ENCODE measurements at places on chromosomes 4 and X.

GRCh38 chrX:110318664-110318968 lies 731 bp upstream of the AMMECR1 start:
- DNase-seq = no peak

DNA sequence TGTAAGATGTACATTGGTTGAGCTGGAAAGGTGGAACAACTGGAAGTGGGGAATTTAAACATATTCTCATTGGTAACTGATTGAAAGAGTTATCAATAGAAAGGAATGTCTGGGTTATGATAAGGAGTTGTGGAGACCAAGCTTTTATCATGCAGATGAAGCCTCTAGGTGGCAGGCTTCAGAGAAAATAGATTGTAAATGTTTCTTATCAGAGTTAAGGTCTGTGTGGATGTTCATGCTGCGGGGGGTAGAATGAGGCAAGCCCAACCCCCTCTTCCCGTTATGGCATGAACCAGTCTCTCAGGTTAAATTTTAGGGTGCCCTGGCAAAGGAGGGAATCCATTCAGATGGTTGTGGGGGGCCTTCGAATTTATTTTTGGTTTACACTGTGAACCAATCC lies 16.0 kb downstream of the ARSD start:
- DNase-seq = no peak

DNA sequence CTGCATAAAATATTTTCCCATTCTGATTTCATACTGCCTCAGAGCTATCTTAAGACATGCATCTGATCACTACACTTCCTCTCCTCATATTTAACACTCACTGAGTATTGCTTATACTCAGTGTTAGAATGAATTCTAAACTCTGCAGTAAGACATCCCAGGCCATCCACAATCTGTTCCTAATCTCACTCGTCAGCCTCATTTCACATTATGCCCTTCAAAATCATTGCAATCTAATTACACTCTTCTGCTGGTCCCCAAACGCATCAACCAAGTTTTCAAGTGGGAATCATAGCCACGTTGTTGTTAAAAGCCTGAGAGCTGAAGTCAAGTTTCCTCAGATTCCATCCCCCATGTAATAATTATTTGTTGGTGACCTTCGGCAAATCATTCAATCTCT lies 1177.9 kb downstream of the ARAP2 start:
- no peak for DNase-seq

GRCh38 chr4:12691168-12691567 lies 793.0 kb downstream of the RAB28 start:
- no peak for DNase-seq

GRCh38 chr4:167956676-167957075 lies 135.7 kb upstream of the ANXA10 start:
- peak; percentile 14 for DNase-seq

DNA sequence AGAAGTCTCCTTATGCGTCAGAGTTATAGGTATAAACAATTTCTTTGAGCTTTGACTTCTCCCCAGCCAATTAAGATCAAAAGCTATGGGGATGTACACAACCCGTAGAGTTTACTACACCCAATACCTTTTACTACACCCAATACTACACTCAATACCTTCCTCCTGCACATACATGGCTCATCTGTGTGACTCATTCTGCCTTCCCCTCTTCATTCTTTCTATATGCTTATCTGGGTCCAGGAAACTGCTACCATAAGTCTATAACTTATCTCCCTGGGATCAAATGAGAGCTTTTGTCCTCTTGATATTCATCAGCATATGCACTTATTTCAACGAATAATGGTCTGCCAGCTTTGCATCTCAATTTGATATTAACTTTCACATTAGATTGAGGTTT lies 28.2 kb downstream of the ANKRD50 start:
- no peak for DNase-seq

DNA sequence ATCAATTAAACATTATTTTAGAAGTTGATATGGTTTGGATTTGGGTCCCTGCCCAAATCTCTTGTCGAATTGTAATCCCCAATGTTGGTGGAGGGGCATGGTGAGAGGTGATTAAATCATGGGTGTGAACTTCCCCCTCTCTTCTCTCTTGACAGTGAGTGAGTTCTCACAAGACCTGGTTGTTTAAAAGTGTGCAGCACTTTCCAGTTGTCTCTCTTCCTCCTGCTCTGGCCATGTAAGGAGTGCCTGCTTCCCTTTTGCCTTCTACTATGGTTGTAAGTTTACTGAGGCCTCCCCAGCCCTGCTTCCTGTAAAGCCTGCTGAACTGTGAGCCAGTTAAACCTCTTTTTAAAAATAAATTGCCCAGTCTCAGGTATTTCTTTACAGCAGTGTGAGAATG lies 141.4 kb downstream of the GALNTL6 start:
- DNase-seq = peak; percentile 5

DNA sequence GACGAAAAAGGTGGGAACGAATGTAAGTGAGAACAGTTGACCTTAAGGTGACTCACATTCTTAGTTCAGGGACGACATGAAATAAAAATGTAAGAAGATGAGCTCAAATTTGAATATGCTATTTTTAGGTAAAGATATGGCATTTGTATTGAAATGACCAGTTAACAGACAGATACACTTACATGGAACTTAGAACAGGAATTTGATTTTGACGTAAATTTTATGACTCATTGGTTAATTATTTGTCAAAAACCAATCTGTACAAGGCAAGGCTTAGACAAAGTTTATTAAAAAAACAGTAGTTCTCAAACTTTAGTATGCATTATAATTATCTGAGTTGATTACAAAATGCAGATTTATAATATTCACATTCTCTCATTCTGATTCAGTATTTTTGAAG lies 469.4 kb downstream of the CFAP47 start:
- peak; percentile 5 for DNase-seq

GRCh38 chrX:63354484-63354883 lies 3.4 kb upstream of the SPIN4 start:
- DNase-seq = no peak

GRCh38 chr4:185093603-185094002 lies 49.5 kb upstream of the SLC25A4 start:
- DNase-seq = no peak

GRCh38 chr4:128604840-128605239 lies 204.7 kb upstream of the JADE1 start:
- DNase-seq = no peak

- peak; percentile 23 for DNase-seq
These were observed 25.3 kb downstream of the BTC start for GRCh38 chr4:74768857-74769525.

All from HS-5 (cell line).